ENCODE measurements at places on chromosomes 16 and 17.

DNA sequence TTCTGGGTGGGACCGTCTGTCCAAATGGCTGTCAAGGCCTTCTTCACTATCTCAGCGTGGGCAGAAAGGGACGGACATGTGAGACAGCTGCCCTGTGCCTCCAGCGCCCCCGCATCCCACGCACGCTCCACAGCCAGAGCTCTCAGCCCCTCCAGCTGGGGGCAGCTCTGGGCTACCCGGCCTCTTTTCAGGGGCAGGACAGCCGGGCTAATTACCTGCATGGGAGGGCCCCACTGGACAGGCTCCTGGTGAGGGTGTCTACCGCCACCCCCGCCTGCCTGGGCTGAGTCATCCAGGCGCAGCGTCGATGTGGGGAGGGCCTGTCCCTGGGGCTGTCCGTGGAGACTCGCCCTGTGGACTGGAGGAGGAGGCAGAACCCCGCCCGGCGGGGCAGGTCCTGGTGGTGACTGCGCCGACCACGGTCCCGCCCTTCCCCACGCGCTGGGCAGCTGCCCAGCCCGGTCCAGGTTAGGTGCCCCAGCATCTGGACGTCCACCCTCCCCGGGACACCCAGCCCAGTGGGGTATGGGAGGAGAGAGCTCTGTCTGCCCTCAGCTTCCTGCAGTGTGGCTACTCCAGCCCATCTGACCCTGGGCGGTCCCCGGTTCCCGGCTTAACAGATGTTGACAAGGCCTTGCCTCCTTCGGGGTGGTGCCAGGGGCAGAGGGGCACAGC, 5.9 kb upstream of the METRNL start:
- H3K4me3 ChIP-seq, result no peak overlapping the region
- H3K4me1 ChIP-seq, result peaks cover 25% of the 10 kb centered on the region
- H3K36me3 ChIP-seq, result no peaks in the 10 kb centered on the region
- H3K27me3 ChIP-seq, result peaks cover 8% of the 10 kb centered on the region
- no peak for DNase-seq
- no peak overlapping the region for H3K27ac ChIP-seq

DNA sequence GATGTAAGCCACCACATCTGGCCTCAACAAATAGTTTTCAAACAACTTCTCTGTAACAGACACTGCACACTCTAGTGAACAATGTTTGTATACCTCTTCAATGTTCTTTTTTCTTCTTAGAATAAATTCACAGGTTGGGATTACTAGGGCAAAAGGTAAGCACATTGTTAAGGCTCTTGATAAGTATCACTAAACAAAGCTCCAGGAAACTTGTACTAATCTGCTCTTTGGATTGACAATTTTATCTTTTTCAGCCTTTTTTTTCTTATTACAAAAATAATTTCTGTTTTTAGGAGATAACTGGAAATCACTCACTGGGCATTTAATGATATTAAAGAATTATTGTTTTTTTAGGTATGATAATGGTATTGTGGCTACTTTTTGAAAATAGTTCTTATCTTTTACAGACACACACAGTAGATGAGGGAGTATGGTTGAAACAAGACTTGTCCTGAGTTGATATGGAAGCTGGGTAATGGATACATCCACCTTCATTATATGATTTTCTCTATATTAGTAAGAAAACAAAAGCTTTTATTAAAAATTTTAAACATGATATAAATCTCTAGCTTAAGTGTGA, 7.7 kb upstream of the MPRIP start:
- DNase-seq, result no peak
- no peaks in the 10 kb centered on the region for H3K36me3 ChIP-seq
- H3K27me3 ChIP-seq, result no peaks in the 10 kb centered on the region

DNA sequence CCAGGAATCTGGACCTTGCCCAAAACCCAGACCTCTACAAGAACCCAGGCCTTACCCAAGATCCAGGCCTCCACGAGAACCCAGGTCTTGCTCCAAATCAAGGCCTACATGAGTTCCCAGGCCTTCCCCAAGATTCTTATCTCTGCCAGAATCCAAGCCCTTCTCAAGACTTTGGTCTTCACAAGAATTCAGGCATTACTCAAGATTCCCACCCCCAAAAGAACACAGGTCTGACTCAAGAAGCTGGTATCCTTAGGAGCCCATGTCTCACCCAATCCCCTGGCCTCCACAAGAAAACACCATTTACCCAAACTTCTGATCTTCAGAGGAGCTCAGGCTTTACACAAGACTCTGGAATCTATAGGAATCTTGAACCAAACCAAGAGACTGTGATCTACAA, 2.6 kb downstream of the SPEM3 start:
- DNase-seq, result no peak
- H3K4me3 ChIP-seq, result no peak overlapping the region
- H3K27ac ChIP-seq, result no peak overlapping the region
- no peaks in the 10 kb centered on the region for H3K36me3 ChIP-seq
- H3K4me1 ChIP-seq, result peaks cover 2% of the 10 kb centered on the region
- H3K27me3 ChIP-seq, result no peaks in the 10 kb centered on the region

GRCh38 chr17:15490634-15491261, 23.3 kb upstream of the CDRT4 start:
- H3K27ac ChIP-seq, result no peak overlapping the region
- peaks cover 4% of the 10 kb centered on the region for H3K4me1 ChIP-seq
- no peak overlapping the region for H3K4me3 ChIP-seq
- no peaks in the 10 kb centered on the region for H3K36me3 ChIP-seq
- DNase-seq, result peak; percentile 46

- no peak for DNase-seq
- H3K4me1 ChIP-seq, result no peaks in the 10 kb centered on the region
- no peak overlapping the region for H3K27ac ChIP-seq
Measured at GRCh38 chr16:54817432-54817831, 113.2 kb upstream of the IRX5 start.

DNA sequence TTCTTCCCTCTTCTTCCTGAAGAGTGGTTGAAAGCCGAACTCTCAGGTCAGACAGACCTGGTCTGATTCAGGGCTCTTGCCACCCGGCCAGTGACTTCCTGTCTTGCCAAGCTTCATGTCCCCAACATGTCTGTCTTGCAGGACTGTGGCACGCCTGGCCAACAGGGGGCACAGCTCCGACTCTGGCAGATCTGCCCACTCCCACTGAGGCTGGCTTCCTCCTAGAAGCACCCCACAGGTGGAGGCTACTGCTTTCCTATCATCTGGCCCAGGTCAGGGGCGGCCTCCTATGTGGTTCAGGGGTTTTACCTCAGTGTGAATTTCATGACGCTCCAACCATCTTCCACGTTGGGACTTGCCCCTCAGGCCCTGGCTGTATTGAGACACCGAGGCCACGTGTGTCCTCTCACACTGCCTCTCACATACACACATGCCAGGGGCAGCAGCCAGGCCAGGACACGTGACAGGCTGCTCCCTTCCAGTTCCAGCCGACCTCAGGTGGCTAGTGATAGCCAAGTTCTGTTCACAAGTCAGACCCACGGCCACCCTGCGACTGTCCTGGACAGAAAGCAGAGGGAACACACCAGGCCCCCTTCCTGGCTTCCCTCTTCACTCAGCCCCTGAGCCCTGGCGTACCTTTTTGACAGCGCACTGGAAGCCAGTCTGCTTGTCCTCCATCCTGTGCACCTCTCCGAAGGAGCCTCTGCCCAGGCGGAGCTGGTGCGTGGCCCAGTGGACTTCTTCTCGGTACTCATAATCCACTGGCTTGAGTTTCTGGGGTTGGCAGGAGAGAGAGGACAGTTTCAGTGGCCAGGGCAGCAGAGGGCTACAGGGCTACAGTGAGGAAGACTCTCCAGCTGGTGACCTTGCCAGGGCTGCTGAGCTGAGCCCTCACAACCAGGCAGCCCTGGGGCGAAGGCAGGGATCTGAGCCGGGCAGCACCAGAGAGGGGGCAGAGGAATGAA, 22.6 kb upstream of the SPATA32 start:
- H3K27ac ChIP-seq, result peak overlapping the region; percentile 86
- H3K4me3 ChIP-seq, result no peak overlapping the region
- H3K4me1 ChIP-seq, result peaks cover 25% of the 10 kb centered on the region
- peaks cover 60% of the 10 kb centered on the region for H3K36me3 ChIP-seq
- DNase-seq, result peak; percentile 65

GRCh38 chr17:50426814-50427787, 1.1 kb downstream of the ACSF2 start:
- H3K36me3 ChIP-seq, result no peaks in the 10 kb centered on the region
- H3K27me3 ChIP-seq, result no peaks in the 10 kb centered on the region
- H3K4me3 ChIP-seq, result peak overlapping the region; percentile 80
- H3K27ac ChIP-seq, result peak overlapping the region; percentile 77

DNA sequence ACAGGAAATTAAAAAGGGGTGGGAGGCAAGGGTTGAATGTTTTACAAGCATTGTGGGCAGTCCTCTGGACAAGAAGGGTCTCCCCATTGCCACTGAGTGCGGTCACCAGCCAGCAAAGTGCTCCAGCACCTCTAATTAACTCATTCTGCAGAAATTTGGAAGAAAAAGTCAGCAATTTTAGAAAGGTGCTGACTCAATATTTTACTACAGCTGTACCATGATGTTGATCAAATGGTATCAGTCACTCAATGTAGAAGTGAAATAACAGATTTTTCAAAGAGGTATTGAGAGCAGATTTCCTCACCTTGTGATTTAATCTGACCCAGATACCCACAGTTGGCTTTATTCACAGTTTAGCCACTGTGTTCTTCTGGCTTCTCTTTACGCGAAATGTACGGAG, 96.7 kb downstream of the PMP22 start:
- no peak for DNase-seq
- peaks cover 14% of the 10 kb centered on the region for H3K27me3 ChIP-seq
- no peaks in the 10 kb centered on the region for H3K4me1 ChIP-seq
- no peak overlapping the region for H3K4me3 ChIP-seq
- H3K27ac ChIP-seq, result no peak overlapping the region

- peaks cover 17% of the 10 kb centered on the region for H3K4me1 ChIP-seq
- peaks cover 29% of the 10 kb centered on the region for H3K36me3 ChIP-seq
- DNase-seq, result no peak
- H3K27me3 ChIP-seq, result no peaks in the 10 kb centered on the region
Measured at GRCh38 chr17:64212122-64212521, 50.9 kb downstream of the TEX2 start.

GRCh38 chr17:6567528-6568183, 11.3 kb upstream of the PITPNM3 start:
- H3K4me1 ChIP-seq, result no peaks in the 10 kb centered on the region
- peaks cover 15% of the 10 kb centered on the region for H3K27me3 ChIP-seq
- no peak overlapping the region for H3K27ac ChIP-seq
- DNase-seq, result no peak

- H3K27me3 ChIP-seq, result no peaks in the 10 kb centered on the region
- H3K27ac ChIP-seq, result no peak overlapping the region
- peak; percentile 31 for DNase-seq
- H3K4me3 ChIP-seq, result no peak overlapping the region
Measured at GRCh38 chr17:51860954-51861561, 297.5 kb downstream of the CA10 start.

DNA sequence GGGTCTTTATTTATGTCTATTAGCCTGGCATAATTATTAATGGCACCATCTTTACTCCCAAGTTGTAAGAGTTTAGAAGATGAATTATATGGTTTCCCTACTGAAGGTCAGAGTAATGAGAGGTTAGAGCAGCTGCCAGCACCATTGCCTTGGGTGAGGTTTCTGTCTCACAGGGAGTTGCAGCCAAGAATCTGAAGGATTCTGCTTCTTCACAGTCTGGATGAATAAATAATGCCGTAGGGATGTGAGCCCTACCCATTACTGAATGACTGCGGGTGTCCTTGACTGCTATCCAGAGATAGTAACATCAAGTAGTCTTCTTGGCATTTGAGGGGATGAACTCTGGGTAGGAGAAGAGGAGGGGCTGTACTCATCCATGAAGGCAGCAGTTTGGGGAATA, 52.8 kb upstream of the SMIM36 start:
- H3K36me3 ChIP-seq, result no peaks in the 10 kb centered on the region
- DNase-seq, result no peak
- peaks cover 6% of the 10 kb centered on the region for H3K27me3 ChIP-seq
- H3K4me3 ChIP-seq, result no peak overlapping the region
- H3K4me1 ChIP-seq, result no peaks in the 10 kb centered on the region

- peaks cover 4% of the 10 kb centered on the region for H3K4me1 ChIP-seq
- no peak overlapping the region for H3K27ac ChIP-seq
- H3K27me3 ChIP-seq, result peaks cover 6% of the 10 kb centered on the region
- no peak overlapping the region for H3K4me3 ChIP-seq
- no peaks in the 10 kb centered on the region for H3K36me3 ChIP-seq
- no peak for DNase-seq
Measured at GRCh38 chr17:74309902-74310301, 16.1 kb upstream of the KIF19 start.

- H3K4me3 ChIP-seq, result no peak overlapping the region
- H3K4me1 ChIP-seq, result no peaks in the 10 kb centered on the region
- DNase-seq, result no peak
- H3K27me3 ChIP-seq, result peaks cover 3% of the 10 kb centered on the region
Measured at GRCh38 chr17:69997332-69997731, 77.7 kb upstream of the KCNJ16 start.

DNA sequence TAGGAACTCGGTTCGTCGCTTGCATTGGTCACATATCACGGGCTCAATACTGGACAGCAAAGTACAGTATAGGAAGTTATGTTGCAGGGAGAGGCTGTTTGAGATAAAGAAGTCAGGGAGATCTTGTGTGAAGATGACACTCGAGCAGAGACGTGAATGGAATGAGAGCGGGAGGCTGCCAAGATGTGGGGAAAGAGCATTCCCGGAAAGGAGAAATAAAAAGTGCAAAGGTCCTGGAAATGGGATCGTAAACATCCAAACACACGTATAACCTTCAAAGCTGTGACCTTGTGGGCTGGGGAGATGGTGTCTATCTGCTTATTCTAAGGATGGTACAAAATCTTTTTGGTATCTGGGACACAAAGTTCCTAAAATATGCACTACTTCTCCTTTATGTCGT, 43.0 kb upstream of the MYOCD start:
- H3K4me1 ChIP-seq, result no peaks in the 10 kb centered on the region
- no peak overlapping the region for H3K4me3 ChIP-seq
- H3K36me3 ChIP-seq, result no peaks in the 10 kb centered on the region

- H3K36me3 ChIP-seq, result no peaks in the 10 kb centered on the region
- H3K4me1 ChIP-seq, result peaks cover 2% of the 10 kb centered on the region
- no peak overlapping the region for H3K27ac ChIP-seq
- no peak overlapping the region for H3K4me3 ChIP-seq
Measured at GRCh38 chr16:84950906-84951305, 60.4 kb downstream of the ZDHHC7 start.

- H3K27me3 ChIP-seq, result no peaks in the 10 kb centered on the region
- peaks cover 85% of the 10 kb centered on the region for H3K4me1 ChIP-seq
- H3K36me3 ChIP-seq, result peaks cover 32% of the 10 kb centered on the region
- H3K4me3 ChIP-seq, result no peak overlapping the region
- DNase-seq, result no peak
Measured at GRCh38 chr17:80783486-80783885, 208.2 kb upstream of the CHMP6 start.
